ENCODE measurements at places on chromosomes 5 and 9.

DNA sequence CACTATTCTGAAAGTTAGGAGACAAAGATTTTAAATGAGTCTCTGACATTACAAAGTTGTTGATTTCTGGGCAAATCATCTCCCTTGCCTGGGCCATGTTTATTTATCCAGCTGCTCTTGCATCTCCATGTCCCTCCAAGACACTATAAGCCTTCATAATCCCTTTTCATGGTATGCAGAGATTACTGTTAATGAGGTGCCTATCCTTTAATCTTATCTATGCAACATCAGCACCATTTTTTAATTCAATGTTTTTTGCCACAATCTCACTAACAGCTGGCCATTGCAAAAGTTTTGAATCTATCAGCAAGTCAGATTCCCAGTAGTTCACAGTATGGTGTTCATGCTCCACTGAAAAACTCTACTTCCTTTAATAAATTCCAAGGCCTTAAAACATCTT lies 108.5 kb upstream of the PTPRD start:
- no peak for DNase-seq

- no peak for DNase-seq
These were observed 2.3 kb downstream of the TYRP1 start for GRCh38 chr9:12695474-12695873.

DNA sequence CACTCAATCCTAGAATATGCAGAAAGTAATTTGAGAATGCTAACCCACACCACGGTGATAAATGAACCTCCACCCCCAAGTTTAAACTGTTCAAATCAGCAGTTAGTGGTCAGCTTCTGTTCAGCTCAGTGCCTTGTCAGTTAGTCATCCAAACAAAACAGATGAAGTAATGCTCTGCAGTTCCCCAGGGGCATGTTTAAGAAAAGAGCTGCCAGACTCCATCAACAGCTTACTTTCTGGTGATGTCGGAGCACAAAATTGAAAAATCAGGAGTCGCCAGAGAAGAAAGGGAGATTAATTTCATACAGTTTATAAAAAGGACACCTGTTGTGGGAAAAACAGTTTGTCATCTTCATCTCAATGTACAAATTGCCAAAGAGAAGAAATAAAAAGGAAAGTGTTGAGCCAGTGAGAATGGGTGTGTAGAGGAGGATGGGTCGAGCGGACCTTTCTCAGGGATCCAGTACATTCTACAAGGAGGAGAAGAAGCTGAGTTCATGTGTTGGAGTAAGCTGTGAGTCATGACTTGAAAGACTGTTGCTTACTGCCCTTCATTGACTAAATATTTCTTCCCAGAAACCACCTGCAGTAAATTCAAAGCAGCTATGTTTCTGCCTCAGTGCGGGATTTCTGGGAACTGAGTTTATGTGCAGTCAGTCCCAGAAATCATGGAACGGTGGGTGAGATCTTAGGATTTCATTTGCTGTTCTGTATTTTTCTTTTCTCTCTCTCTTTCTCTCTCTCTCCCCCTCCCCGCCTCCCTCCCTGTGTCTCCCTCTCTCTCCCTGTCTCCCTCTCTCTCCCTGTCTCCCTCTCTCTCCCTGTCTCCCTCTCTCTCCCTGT lies 13.7 kb downstream of the TRIO start:
- DNase-seq, result peak; percentile 69

DNA sequence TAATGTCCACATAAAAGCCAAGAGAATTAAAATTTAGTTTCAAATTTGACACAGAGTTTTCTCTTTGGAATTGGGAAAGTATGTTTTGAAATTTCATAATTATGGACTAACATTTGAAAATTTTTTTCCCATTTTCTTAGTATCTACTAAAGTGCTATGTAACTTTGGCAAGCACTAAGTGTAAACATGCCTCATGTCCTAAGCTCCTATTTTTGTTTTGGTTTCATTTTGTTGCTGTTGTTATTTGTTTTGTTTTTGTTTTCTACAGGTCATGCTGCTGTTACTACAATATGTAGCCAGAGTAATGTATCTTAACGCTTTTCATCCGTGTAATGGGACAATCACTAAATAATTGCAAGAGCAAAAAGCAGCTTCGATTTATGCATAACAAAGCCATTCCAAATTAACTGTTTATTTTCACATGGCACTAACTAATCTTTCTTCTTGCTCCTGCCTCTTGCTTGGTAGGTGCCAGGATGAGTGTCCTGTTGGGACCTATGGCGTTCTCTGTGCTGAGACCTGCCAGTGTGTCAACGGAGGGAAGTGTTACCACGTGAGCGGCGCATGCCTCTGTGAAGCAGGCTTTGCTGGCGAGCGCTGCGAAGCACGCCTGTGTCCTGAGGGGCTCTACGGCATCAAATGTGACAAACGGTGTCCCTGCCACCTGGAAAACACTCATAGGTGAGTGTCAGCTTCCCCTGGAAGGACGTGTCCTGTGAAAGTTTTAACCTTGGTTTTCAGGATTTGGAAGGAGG lies 107.3 kb upstream of the PRRC1 start:
- DNase-seq, result no peak

- no peak for DNase-seq
These were observed 3.2 kb downstream of the POU4F3 start for GRCh38 chr5:146341854-146342253.

DNA sequence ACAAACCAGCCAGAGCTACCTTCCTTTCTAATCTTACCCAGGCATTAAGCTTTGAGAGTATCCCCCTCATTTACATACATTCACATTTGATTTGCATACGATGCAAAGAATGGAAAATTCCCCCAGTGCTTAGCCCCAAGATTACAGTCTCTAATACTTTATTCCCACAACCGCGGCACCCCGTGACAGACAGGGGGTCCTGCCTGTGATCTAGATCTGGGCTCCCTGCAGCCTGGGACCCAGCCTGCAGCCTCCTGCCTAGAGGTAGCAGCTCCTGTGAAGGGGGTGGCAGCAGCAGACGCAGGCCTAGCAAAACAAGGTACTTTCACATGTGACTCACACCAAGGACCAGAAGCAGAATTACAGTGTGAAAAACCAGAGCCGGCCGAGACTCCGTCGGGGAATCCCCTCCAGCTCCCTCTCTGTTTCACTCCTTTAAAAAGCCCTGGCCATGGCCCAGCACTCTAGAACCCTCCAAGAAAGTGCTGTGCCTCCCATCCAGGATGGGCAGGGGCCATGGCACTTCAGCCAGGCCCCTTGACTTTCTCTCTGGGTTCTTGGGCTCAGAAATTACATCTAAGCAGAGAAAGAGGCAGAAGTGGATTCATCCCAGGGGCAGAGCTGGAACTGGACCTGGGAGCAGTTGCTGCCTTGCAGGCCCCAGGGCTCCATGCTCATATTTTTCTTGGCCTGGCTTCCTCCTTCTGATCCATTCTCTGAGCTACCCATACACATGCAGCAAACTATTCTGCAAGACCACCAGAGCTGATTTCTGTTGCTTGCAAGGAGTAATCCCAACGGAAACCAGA lies 14.0 kb upstream of the TCF7 start:
- no peak for DNase-seq

DNA sequence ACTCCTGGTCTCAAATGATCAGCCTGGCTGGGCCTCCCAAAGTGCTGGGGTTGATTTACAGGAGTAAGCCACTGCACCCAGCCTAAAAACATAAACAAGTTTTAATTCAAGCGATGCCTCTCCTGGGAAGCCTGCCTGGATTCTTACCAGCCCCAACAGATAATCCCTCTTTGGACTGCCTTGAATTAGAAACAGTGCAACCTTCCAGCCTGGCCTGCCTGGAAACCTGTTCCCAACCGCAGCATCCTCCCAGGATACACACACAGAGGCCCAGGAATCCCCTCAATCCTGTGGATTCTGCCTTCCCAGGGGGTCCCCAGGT lies 19.2 kb downstream of the PTGES start:
- no peak for DNase-seq

DNA sequence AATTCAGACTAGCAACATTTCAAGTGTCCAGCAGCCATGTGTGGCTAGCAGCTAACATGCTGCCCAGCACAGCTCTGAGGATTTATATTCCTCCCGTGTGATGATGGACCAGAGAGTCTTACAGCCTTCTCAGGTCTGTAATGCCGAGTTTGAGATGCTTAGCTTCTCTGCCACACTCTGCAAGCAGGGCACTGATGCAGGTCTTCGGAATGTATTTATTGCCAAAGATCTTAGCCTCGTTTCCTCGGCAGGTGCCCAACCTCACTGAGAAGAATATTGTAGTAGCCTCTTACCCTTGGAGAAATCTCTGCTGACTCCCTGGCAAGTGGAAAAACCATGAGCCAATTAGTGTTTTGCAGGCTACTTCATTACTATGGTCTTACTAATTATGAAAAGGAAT lies 3.7 kb upstream of the RAI14 start:
- DNase-seq, result no peak

- DNase-seq, result peak; percentile 75
These were observed 28.0 kb upstream of the ADAM19 start for GRCh38 chr5:157603333-157604190.

DNA sequence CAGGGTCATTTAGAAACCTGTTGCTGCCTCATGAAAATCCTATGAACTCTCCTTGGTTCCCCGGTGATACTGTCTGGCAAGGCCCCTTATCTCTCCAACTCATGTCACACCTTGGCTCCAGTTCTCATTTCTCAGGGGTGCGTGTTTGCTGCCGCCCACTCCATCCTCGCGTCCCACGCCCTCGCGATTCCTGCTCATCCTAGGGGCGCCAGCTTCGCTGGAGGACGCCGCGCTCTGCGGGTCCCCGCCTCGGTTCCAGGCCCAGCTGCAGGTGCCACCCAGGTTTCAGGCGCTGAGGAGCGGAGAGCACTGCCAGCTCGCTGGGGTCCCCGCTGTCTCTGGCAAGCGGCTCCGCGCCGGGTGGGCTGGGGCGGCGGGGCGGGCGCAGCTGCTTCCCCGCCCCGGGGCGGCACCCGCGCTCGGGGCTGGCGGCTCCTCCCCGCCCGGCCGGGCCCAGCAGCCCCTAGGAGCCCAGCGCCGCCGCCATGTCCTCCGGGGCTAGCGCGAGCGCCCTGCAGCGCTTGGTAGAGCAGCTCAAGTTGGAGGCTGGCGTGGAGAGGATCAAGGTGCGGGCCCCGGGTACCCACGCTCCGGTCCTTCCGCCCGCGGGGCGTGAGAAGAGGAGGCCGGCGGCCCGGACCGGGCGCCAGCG lies at the start of gene GNG10:
Gene GNG10 (plus strand): TSS at position 456 of the 652 bp plus-strand sequence. CDS start 30 bp downstream, at position 486.
- DNase-seq, result peak; percentile 89

GRCh38 chr9:34370970-34371880 lies 5.5 kb downstream of the MYORG start:
- DNase-seq, result peak; percentile 33

DNA sequence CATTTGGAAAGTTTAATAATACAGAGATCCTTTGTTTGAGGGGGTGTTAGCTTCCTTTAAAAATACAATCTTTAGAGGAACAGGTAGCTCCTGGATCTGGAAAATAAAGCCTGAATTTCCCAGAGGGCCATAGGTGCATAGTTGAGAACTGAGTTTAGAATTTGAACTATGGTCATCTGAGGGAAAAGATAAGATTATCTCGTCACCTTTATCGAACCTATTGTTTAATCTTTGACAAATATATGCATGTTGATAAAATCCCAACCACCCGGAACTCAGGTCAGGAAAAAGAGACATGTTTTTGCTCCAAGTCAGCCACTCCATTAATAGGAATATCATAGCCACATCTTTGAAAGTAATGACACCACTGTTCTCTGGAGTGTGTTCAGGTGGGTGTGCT lies 91.7 kb upstream of the FAM169A start:
- no peak for DNase-seq

GRCh38 chr5:32501071-32502002 lies 56.8 kb upstream of the ZFR start:
- no peak for DNase-seq

GRCh38 chr5:168697034-168697720 lies 118.0 kb upstream of the PANK3 start:
- DNase-seq, result no peak

DNA sequence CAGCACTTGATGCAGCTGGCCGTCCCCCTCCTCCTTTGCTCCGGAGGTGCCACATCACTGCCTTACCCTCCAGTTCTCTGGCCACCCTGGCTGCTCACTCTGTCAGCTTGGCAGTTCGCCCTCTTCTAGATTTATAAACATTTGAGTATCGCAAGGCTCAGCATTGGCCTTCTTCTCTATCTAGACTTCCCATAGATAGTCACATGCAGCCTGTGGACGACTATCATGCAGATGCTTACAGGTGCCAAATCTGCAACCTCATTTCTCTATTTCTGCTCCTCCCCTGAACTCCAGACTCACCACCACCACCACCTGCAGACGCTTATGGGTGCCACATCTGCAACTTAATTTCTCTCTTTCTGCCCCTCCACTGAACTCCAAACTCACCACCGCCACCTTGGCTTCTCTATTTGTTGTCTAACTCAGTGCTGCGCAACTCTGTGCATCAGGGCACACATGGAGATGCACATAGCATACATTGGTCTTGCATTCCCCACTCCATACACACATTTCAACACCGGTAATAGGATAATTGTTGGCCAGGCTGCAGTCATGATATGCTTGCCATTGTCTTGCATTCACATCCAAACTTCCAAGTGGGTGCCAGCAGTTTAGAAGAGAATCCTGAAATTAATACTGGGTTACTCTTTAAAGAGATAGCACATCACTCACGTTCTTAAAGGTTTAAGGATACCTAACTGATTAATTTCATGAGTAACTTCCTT lies 1.9 kb upstream of the DAP start:
- DNase-seq, result peak; percentile 19

GRCh38 chr5:8695902-8696845 lies 827.2 kb downstream of the MTRR start:
- no peak for DNase-seq

DNA sequence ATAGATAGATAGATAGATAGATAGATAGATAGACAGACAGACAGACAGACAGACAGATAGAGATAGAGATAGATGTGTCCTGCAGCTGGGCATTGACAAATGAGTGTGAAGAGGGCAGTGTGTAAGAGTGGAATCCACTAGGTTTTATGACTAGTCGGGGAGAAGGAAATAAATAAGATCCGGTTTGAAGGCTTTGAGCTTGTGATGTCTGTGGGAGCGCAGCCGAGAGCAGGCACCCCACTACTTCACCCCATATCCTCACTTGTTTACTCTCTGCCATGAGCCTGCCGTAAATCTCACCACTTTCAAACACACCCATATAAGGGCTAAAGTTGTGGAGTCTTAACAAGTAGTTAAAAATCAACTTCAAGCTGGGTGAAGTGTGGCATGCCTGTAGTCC lies 1.4 kb upstream of the SUSD1 start:
- no peak for DNase-seq

- DNase-seq, result no peak
These were observed 3.8 kb downstream of the ROR2 start for GRCh38 chr9:91946196-91946595.

DNA sequence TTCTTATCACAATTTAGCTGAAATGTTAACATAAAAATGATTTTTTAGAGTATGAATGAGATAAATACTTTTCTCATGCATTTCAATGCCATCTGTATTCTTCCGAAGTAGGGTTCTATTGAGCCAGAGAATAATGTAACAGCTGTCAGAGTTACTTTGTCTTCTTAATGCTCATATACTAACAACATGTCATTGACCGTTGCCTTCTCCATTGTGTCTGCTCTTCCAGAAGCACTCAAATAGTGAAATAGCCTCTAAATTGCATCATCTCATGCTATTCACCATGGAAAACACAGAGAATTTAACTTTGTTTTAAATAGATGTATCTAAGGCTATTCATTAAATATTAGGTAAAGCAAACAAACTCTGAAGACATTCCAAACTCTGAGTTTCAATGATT lies 1875.9 kb upstream of the CDH9 start:
- DNase-seq, result no peak

GRCh38 chr9:4124266-4124665 lies 175.6 kb downstream of the GLIS3 start:
- peak; percentile 30 for DNase-seq

Measured in suppressor macrophage (primary cell).